ENCODE measurements at places on chromosomes 16 and 17. TPM values are rescaled to one million over a fixed set of nuclear protein-coding genes. Genes with fewer than 3 reads are reported as not detected.

The BBS2 gene
- total RNA-seq = 38.2 TPM

The C17orf67 gene
- 2.0 TPM for total RNA-seq

The CSF3 gene
- total RNA-seq = 1.6 TPM

The MEIOB gene
- not detected for total RNA-seq
